Astrocyte (in vitro differentiated cells and primary cell): ENCODE measurements at places on chromosomes 2 and 18. TPM values are rescaled to one million over a fixed set of nuclear protein-coding genes. Genes with fewer than 3 reads are reported as not detected.
A peak's percentile ranks its signal among the peaks of the same experiment; 100 is the strongest.

The FHL2 gene
- 104 and 115 TPM in 2 replicates for total RNA-seq

The MYL1 gene
- 8.7 and 11.1 TPM in 2 replicates for total RNA-seq

The DPP4 gene
- 5.3 and 6.7 TPM in 2 replicates for total RNA-seq

The TMEM37 gene
- 1.6 and 3.3 TPM in 2 replicates for total RNA-seq

The ACAA2 gene
- 66.4 and 75.8 TPM in 2 replicates for total RNA-seq

The ST6GAL2 gene
- total RNA-seq, result 59.8 and 120 TPM in 2 replicates

The UGT1A3 gene
- not detected in 2 replicates for total RNA-seq

- no peak for DNase-seq
Measured at GRCh38 chr18:12321333-12321732, 13.3 kb downstream of the TUBB6 start.

GRCh38 chr18:43001821-43002220 lies 113.7 kb downstream of the RIT2 start:
- peak; percentile 83 for DNase-seq

- DNase-seq, result peak; percentile 55
Measured at GRCh38 chr18:10378688-10379420, 75.6 kb upstream of the APCDD1 start.

GRCh38 chr18:49274188-49274714 lies 186.2 kb downstream of the DYM start:
- DNase-seq, result peak; percentile 20

- no peak for DNase-seq
Measured at GRCh38 chr2:145352484-145352883, 832.6 kb upstream of the ZEB2 start.

- DNase-seq, result no peak
Measured at GRCh38 chr2:241649404-241649803, 11.9 kb downstream of the ATG4B start.

GRCh38 chr18:58562999-58563667 lies 65.8 kb downstream of the ALPK2 start:
- DNase-seq, result no peak

DNA sequence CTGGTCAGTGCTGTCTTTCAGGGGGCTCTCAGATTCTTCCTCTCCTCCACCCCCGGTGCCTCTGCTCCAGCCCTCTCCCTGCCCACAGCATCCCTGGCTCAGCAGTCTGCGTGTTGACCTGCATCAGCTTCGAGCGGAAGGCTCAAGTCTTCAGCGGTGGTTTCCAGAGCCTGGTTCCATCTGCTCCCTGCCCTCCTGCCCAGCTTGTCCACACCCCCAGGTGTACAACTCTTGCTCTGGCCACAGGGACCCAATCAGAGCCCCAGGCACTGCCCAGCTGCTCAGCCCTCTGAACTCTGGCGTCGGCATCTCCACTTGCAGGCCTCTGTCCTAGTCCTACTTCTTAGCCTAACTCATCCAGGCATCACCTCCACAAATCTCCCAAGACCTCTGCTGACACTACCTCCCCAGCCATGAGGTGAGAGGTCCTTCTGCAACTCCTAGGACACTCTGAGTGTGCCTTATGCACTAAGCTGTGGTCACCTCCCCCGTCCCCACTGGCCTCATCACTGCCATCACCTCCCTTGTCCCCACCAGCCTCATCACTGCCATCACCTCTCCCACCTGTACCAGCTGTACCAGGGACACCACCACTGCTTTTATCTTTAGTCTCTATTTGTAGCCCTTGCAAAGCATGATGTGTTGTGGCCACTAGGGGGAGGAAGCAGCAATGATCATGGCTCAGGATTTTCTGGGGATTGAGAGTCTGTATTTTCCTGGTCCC lies 60.9 kb downstream of the EDAR start:
- peak; percentile 25 for DNase-seq
